ENCODE measurements at places on chromosomes 12 and 14. TPM values are rescaled to one million over a fixed set of nuclear protein-coding genes. Genes with fewer than 3 reads are reported as not detected.

Gene PRR4
- 6.5 TPM for polyA plus RNA-seq

Gene SAMD15
- polyA plus RNA-seq = 1.5 TPM

Gene LRTM2
- polyA plus RNA-seq = 0.35 TPM

Gene TMEM121
- polyA plus RNA-seq = 5.7 TPM

Gene TAS2R9
- not detected for polyA plus RNA-seq

Gene CLEC4D
- polyA plus RNA-seq = 0.09 TPM

Gene MDGA2
- polyA plus RNA-seq = 1.6 TPM

Gene TSPAN31
- polyA plus RNA-seq = 98.3 TPM

Gene HOXC6
- polyA plus RNA-seq = 34.5 TPM

Gene ETFBKMT
- 5.1 TPM for polyA plus RNA-seq
